ENCODE measurements at places on chromosomes 7 and 10.

- DNase-seq = no peak
Measured at GRCh38 chr10:18158773-18159265, 18.6 kb downstream of the CACNB2 start.

GRCh38 chr10:127973791-127974311 is 66.9 kb downstream of the PTPRE start:
- no peak for DNase-seq

- DNase-seq = no peak
Measured at GRCh38 chr10:3781468-3782145, 3.4 kb downstream of the KLF6 start.

GRCh38 chr7:135519233-135519688 is 9.4 kb upstream of the CNOT4 start:
- DNase-seq = no peak

GRCh38 chr10:132617737-132618052 is 80.1 kb downstream of the INPP5A start:
- DNase-seq = no peak

- DNase-seq = no peak
Measured at GRCh38 chr7:99106821-99107241, 37.1 kb downstream of the SMURF1 start.

DNA sequence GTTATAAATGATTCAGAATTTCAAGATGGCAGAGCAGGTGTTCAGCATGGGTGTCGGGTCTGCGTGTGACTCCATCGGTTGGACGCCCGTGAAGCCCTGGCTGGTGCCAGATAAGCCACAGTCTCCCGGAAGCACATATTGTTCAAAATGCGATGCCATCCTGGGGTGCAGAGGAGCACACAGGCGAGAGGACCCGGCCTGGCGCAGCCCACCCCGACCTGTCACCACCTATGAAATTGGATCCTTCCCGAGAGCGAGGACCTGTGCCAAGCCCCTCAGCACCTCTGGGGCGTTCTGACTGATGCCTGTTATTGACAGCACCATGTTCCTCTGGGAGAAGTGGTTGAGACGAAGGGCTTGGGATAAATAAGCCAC is 110.1 kb downstream of the ACTR3B start:
- no peak for DNase-seq

GRCh38 chr7:150481922-150482321 is 31.5 kb downstream of the GIMAP8 start:
- no peak for DNase-seq

DNA sequence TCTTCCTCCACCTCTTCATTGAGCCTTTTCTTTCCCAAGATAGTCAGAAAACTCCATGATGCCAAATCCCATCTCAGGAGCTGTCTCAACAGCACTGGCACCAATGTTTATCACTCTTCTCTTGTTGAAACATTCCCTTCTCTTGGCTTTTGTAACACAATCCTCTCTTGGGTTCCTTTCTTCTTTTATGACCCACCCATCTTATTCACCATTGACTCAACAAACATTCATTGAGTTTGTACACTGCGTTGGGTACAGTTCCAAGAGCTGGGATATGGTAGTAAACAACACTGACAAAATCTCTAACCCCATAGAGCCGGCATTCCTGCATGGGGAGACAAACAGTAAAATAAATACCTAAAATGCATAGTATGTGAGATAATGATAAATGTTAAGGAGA is 577.5 kb downstream of the INHBA start:
- no peak for DNase-seq
